Pulmonary artery endothelial cell (primary cell): ENCODE measurements at places on chromosomes 2 and 18. TPM values are rescaled to one million over a fixed set of nuclear protein-coding genes. Genes with fewer than 3 reads are reported as not detected.

- no peak for DNase-seq
These were observed 5.3 kb downstream of the CRIM1 start for GRCh38 chr2:36360834-36361233.

DNA sequence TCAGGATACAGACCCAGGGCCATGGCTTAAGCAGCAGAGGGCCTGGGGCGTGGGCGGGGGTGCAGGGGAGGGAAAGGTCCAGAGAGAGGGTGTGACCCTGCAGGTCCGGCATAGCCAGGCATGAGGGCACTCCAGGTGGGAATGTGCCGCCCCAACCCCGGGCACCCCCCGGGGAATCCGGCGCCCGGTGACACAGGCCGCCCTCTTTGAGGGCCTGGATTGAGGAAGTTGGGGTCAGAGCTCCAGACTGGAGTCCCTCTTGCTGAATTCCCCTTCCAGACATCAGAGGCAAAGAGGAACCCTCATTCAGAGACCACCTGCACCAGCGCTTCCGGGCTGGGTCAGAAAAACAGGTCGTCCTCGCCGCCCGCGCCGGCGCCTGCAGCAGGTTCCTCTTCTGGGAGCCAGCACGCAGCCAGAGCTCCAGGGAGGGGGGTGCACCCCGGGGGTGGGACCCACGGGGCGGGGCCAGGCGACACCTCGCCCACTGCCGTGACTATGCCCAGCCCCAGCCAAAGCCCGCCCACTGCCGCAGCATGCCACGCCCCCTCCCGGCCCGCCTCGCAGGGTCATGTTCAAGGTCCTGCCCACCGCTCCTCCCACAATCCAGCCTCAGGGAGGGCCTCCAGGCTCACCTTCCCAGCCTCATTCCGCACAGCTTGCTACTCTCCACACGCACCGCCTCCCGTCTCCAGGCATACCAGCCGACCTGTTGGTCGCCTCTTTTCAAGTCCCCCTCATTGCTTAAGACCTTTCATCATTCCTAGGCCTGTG is 98.3 kb upstream of the ID2 start:
- no peak for DNase-seq

GRCh38 chr18:77617694-77618093 is 368.0 kb downstream of the GALR1 start:
- no peak for DNase-seq

The TMEM178A gene
- total RNA-seq: 0.28 and 0.99 TPM in 2 replicates
